ENCODE measurements at places on chromosomes 16 and 17.

- no peak overlapping the region for H3K27ac ChIP-seq
- H3K36me3 ChIP-seq = peaks cover 5% of the 10 kb centered on the region
- no peaks in the 10 kb centered on the region for H3K4me1 ChIP-seq
- DNase-seq = no peak
Observed at GRCh38 chr17:3802461-3803307, 1.7 kb upstream of the ITGAE start.

- DNase-seq = no peak
- H3K4me1 ChIP-seq = peaks cover 11% of the 10 kb centered on the region
- no peak overlapping the region for H3K27ac ChIP-seq
- H3K27me3 ChIP-seq = no peaks in the 10 kb centered on the region
Observed at GRCh38 chr17:79966681-79967080, 69.0 kb downstream of the TBC1D16 start.

DNA sequence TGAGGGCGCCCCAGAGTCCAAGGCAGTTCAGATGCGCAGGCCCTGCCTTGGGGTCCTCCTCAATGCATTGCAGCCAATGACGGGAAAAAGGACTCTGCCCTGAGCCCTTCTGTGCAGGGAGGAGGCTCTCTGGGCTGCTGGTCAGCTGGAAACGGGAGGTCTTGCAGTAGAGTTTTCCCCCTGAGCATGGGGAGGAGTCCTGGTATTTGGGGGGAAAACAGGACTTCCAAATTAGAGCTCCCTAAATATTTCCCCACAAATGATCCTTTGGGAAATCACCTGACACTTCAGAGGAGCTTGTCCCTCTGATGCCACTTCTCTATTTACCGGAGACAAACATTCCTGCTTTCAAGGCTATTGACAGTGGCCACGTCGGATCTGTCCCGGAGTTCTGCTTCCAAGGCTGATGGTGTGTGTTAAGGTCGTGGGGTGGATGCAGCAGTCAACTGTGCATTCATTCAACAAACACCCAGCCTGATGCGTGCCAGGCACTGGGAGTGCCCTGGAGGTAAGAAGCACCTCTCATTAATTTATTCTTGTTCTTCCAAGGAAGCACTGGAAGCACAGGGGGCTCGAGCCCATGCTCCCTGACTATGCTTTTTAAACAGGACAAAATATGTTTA lies 73.0 kb upstream of the DNAH17 start:
- H3K4me1 ChIP-seq = no peaks in the 10 kb centered on the region
- H3K4me3 ChIP-seq = no peak overlapping the region
- H3K36me3 ChIP-seq = no peaks in the 10 kb centered on the region

DNA sequence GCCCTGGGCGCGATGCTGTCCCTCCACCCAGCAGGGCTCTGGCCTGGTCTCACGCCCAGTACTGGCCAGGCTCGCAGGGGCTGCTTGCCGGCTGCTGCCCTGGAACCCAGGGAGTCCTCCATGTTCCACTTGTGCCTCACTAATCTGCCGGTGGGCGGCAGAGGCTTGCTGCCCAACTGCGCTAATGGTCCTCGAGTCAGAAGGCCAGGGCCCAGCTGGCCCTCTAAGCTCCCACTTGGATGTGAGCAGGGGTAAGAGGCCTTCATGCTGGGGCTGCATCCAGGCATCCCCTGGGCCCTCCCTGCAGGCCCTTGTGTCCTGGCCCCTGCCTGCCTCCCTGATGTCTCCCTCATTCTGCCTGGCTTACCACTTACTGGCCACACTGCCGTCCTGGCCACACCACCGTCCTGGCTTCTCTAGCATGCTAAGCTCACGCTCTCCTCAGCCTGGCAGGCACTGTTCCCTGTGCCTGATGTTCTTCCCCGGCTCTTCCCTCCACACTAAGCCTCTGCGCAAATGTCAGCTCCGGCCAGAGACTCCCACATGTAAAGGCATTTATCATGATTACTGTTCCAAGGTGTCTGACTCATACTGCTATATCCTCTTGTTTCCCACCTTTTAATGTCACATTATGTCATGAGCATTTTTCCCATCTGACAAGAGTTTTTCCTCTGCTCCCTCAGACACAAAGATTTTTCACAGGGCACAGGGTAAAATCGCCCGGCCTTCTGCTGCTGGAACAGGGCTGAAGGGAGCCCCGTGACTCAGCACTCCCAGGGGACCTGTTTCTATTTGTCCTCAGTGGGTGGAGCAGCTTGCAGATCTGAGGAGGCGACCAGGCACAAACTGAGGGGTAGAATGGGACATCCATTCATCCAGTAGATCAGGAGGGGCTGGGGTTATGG lies 15.9 kb downstream of the B9D1 start:
- H3K27me3 ChIP-seq = no peaks in the 10 kb centered on the region
- peak; percentile 83 for DNase-seq
- H3K36me3 ChIP-seq = no peaks in the 10 kb centered on the region
- peak overlapping the region; percentile 77 for H3K27ac ChIP-seq

DNA sequence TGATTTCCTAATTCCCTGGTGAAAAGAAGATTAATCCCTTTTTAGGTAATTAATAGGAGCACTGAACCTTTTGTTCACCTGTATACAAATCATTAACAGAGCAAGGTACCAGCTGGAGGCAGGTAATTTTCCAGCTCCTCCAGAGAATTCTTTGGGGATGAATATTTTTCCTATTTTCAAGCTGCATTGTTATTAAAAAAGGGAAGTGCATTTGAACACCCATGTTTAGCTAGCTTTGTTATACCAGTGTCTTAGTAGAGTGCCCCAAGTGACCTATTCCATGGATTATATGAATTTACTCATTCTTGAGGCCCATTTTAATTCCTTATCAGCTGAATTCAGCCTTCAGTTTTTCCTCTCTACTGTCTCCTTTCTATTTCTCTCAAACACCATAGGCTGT lies 73.2 kb upstream of the GOT2 start:
- no peak overlapping the region for H3K4me3 ChIP-seq
- H3K36me3 ChIP-seq = no peaks in the 10 kb centered on the region
- no peaks in the 10 kb centered on the region for H3K4me1 ChIP-seq
- H3K27ac ChIP-seq = no peak overlapping the region
- H3K27me3 ChIP-seq = no peaks in the 10 kb centered on the region

- H3K4me1 ChIP-seq = peaks cover 5% of the 10 kb centered on the region
- no peaks in the 10 kb centered on the region for H3K27me3 ChIP-seq
- DNase-seq = no peak
- H3K27ac ChIP-seq = peak overlapping the region; percentile 74
- peaks cover 36% of the 10 kb centered on the region for H3K36me3 ChIP-seq
Observed at GRCh38 chr17:2335726-2336214, 487 bp downstream of the TSR1 start.

GRCh38 chr17:14092808-14093207 lies 23.5 kb downstream of the COX10 start:
- no peaks in the 10 kb centered on the region for H3K27me3 ChIP-seq
- no peak for DNase-seq

- no peak for DNase-seq
- H3K27ac ChIP-seq = no peak overlapping the region
Observed at GRCh38 chr17:65670667-65671371, 109.4 kb upstream of the AXIN2 start.

GRCh38 chr16:23092801-23093117 lies 56.5 kb downstream of the USP31 start:
- H3K4me3 ChIP-seq = no peak overlapping the region
- no peak for DNase-seq
- H3K4me1 ChIP-seq = no peaks in the 10 kb centered on the region
- no peak overlapping the region for H3K27ac ChIP-seq

GRCh38 chr16:51409001-51409675 lies 258.1 kb upstream of the SALL1 start:
- no peak overlapping the region for H3K27ac ChIP-seq
- no peaks in the 10 kb centered on the region for H3K4me1 ChIP-seq
- no peak overlapping the region for H3K4me3 ChIP-seq
- H3K36me3 ChIP-seq = no peaks in the 10 kb centered on the region
- DNase-seq = no peak
- no peaks in the 10 kb centered on the region for H3K27me3 ChIP-seq

DNA sequence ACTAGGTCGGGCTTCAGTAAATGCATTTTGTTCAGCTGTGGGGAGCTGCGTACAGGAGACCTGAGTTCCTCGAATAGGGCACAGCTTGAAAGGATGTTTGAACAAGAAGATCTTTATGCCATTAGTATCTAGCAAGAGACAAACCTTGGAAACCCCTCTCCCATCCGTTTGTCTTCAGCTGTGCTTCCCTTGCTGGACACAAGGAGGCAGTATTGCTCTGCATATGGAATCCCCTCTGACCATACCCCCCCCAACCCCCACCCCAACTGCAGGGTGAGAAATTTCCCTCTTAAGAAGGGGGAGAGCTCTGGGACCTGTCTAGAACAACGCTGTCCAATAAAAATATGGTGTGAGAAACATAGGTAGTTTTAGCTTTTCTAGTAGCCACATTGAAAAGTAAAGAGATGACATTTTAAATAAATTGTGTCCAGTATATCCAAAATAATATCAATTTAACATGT lies 1.6 kb downstream of the MRM1 start:
- peaks cover 22% of the 10 kb centered on the region for H3K4me1 ChIP-seq
- DNase-seq = no peak
- H3K36me3 ChIP-seq = no peaks in the 10 kb centered on the region
- no peak overlapping the region for H3K27ac ChIP-seq
- H3K4me3 ChIP-seq = peak overlapping the region; percentile 79

GRCh38 chr17:61338000-61338798 lies 61.4 kb upstream of the TBX2 start:
- peaks cover 15% of the 10 kb centered on the region for H3K4me1 ChIP-seq
- H3K36me3 ChIP-seq = no peaks in the 10 kb centered on the region
- no peak for DNase-seq
- peak overlapping the region; percentile 20 for H3K4me3 ChIP-seq
- peak overlapping the region; percentile 55 for H3K27ac ChIP-seq
- H3K27me3 ChIP-seq = no peaks in the 10 kb centered on the region

DNA sequence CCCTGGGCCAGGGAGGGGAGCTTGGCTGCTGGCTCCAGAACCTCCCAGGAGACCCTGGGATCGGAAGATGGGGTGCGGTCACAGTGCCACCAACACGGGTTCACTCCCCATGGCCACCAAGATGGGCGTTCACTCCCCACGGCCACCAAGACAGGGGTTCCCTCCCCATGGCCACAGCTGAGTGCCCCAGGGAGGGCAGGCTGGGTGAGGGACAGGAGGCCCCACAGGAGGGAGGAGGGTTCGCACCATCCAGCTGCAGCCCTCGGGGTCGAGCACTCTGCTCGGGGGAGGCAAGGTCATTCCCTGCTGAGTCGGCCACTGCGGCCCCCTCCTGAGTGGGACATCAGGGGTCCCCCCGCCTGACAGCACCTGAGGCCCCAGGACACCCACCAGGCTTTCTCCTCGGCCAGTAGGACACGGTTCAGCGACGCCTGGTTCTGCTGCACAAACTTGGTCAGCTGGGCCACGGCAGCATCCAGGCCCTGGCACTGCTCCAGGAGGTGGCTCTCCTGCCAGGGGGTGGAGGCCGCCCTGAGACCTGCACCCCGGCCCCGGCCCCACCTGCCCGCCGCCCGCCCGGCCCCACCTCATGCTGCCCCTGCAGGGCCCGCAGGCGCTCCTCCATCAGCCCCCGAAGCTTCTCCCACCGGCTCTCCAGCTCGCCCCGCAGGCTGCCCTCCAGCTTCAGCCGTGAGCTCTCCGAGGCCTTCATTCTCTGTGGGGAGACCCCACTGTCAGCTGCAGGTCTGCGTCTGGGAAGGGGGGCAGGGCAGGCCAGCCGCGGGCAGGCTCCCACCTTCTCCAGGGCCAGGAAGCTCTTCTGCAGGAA lies 5.9 kb downstream of the CCDC154 start:
- no peak overlapping the region for H3K27ac ChIP-seq
- H3K27me3 ChIP-seq = no peaks in the 10 kb centered on the region
- H3K4me1 ChIP-seq = no peaks in the 10 kb centered on the region
- no peak for DNase-seq
- no peak overlapping the region for H3K4me3 ChIP-seq

GRCh38 chr16:15765880-15766279 lies 90.9 kb downstream of the MYH11 start:
- peak overlapping the region; percentile 67 for H3K27ac ChIP-seq
- H3K36me3 ChIP-seq = peaks cover 65% of the 10 kb centered on the region
- no peak for DNase-seq
- no peak overlapping the region for H3K4me3 ChIP-seq
- peaks cover 9% of the 10 kb centered on the region for H3K4me1 ChIP-seq

- no peak overlapping the region for H3K27ac ChIP-seq
- H3K4me3 ChIP-seq = peak overlapping the region; percentile 73
- DNase-seq = no peak
- peaks cover 34% of the 10 kb centered on the region for H3K4me1 ChIP-seq
- H3K36me3 ChIP-seq = no peaks in the 10 kb centered on the region
Observed at GRCh38 chr16:88453611-88454522, 787 bp downstream of the ZFPM1 start.

GRCh38 chr17:65936013-65936412 lies 255.9 kb downstream of the CEP112 start:
- H3K27me3 ChIP-seq = no peaks in the 10 kb centered on the region
- H3K27ac ChIP-seq = no peak overlapping the region
- no peaks in the 10 kb centered on the region for H3K4me1 ChIP-seq
- no peak overlapping the region for H3K4me3 ChIP-seq
- H3K36me3 ChIP-seq = no peaks in the 10 kb centered on the region

DNA sequence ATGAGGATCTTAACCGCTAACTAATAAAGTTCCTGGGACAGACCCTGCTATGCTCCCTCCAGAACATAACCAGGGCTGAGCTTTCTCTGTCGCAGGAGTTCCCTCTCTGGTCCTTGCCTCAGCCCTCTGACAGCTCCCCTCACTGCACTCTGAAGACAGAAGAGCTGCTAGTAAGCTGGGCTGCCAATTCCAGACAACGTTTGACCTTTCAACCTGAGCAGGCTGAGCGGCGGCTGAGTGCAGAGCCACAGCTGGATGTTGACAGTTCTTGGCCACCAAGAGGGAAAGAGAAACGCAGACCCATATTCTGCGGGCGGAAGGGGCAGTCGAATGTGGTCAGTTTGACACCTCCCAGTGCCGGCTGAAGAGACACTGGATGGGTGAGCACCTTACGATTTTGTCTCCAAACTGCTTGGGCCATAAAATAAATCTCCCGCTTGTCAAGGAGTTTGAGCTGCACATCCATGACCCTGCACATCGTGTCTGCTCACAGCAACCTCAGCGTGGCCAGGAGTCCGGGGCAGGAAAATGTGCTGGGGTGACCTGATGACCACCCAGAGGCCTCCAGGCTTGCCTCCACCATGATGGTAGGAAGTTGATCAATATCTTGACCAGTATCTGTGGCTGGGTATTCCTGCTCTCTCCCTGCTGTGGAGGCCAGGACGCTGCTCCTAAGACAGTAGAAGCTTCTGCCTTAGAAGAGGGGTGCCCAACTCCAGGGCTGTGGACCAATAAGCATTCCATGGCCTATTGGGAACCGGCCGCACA lies 209.2 kb downstream of the PARN start:
- peaks cover 69% of the 10 kb centered on the region for H3K4me1 ChIP-seq
- no peaks in the 10 kb centered on the region for H3K36me3 ChIP-seq
- no peak overlapping the region for H3K4me3 ChIP-seq
- no peak overlapping the region for H3K27ac ChIP-seq
- H3K27me3 ChIP-seq = no peaks in the 10 kb centered on the region

GRCh38 chr16:88661468-88661867 lies 1.4 kb downstream of the MVD start:
- no peak for DNase-seq
- H3K4me3 ChIP-seq = no peak overlapping the region
- no peaks in the 10 kb centered on the region for H3K27me3 ChIP-seq

GRCh38 chr17:29710520-29710884 lies 87.8 kb upstream of the CORO6 start:
- H3K27ac ChIP-seq = no peak overlapping the region
- H3K36me3 ChIP-seq = no peaks in the 10 kb centered on the region
- no peaks in the 10 kb centered on the region for H3K27me3 ChIP-seq
- no peak for DNase-seq
